CD14-positive monocyte (primary cell): ENCODE measurements at places on chromosomes 1 and 21. TPM values are rescaled to one million over a fixed set of nuclear protein-coding genes. Genes with fewer than 3 reads are reported as not detected.

HPDL gene
- polyA plus RNA-seq, result 0.09 and 0.17 TPM in 2 replicates

DNA sequence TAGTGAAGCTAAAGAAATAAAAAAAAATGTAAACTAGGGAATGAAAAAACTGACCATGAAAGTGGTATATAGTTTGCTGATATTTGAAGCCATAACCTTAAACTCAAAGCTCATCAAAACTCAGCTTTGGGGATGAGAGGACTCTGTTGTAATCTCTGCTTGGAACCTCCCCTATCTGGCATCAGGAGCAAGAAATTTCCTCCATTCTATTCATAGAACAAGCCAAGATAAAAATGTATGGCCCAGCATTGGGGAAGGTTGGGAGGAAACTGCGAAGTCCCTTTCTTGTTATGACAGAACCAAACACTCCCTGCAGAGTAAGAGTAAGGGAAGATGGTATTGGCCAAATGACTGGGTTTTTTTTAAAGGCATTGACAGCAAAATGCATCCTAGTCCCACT is 35.6 kb downstream of the MCOLN2 start:
- no peak for DNase-seq

GRCh38 chr1:6269720-6270400 is 9.0 kb upstream of the GPR153 start:
- DNase-seq, result no peak

GRCh38 chr1:161484613-161485012 is 20.6 kb upstream of the FCGR2A start:
- DNase-seq, result peak; percentile 23

DNA sequence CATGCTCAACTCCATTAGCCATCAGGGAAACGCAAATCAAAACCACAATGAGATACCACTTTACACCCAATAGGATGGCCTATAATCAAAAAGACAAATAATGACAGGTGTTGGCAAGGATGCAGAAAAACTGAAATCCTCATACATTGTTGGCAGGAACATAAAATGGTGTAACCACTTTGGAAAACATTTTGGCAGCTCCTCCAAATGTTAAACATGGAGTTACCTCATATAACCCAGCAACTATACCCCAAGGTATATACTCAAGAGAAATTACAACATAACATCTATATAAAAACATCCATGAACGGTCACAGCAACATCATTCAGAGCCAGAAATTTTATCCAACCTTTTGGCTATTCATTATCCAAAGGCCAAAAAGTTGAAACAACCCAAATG is 11.6 kb downstream of the EIF4G3 start:
- DNase-seq, result no peak

DNA sequence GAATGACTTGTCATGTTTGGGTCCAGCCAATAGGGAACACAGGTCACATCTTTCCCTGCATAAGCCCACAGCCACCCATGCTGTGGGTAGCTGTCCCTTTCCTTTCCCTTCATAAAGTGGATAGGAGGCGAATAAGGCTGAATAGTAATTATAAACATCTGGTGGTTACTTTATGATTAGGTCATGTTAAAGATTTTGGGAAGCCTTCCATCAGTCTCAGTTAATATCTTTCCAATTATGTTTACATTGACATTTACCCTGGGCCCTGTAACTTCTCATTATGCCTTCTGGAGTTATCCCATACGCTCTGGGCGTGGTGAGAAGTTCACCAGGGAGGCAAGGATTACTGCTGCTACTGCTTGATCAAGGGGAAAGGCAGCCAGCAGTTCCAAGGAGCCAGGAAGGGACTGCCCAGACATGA is 197.2 kb downstream of the HLX start:
- DNase-seq, result no peak

ADAMTS5 gene
- 0.79 and 1.0 TPM in 2 replicates for polyA plus RNA-seq

DNA sequence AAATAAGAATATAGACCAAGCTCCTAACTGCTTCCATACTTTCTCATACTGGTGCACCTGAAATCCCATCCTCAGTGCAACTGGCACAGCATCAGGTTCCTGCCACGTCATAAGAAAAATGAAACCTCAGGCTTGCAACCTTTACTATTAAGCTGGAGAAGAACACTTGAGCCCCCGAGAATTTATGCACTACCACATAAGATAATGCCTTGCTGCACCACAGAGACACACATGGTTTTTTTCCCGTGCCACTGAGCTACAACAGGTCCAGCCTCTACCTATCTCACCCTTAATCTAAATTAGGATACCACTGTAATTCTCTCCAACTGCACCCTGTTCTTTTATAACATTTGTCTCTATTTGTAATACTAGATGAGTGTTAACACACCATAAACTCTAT is 174.5 kb downstream of the DENND1B start:
- DNase-seq, result no peak
